Ecto neural progenitor cell (in vitro differentiated cells): ENCODE measurements at places on chromosomes 6 and 20.

DNA sequence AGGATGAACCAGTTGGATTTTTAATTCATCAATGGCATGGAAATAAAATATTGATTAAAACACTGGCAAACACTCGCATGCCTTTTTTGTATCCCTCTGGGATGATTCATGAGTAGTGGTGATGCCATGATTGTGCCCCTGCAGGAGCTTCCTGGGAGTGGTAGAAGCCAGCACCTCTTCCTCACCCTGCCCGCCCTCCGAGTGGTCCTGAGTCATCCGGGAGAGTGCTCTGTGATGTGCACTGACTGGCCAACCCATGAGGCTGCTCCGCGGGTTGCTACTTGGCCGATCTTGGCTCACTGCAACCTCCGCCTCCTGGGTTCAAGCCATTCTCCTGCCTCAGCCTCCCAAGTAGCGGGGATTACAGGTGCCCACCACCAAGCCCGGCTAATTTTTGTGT is 27.4 kb downstream of the GJA10 start:
- no peak for DNase-seq

DNA sequence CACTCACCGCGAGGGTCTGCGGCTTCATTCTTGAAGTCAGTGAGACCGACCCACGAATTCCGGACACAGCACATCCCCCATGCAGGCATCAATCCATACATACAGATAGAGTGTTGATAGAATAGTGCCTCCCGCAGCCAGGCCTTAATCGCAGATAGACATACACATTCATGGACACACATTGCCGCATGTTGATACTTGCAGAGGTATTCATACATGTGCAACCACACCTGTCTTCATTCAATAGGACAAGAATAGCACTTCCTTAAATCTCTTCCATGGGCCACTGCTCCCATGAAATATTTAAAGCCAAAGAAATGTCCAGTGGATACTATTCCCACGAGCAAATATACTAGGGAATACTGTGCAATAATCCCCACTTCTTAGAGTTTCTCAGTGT is 170.5 kb downstream of the FRK start:
- DNase-seq, result no peak

- no peak for DNase-seq
Observed at GRCh38 chr20:3407771-3408637, 535 bp upstream of the DNAAF9 start.

DNA sequence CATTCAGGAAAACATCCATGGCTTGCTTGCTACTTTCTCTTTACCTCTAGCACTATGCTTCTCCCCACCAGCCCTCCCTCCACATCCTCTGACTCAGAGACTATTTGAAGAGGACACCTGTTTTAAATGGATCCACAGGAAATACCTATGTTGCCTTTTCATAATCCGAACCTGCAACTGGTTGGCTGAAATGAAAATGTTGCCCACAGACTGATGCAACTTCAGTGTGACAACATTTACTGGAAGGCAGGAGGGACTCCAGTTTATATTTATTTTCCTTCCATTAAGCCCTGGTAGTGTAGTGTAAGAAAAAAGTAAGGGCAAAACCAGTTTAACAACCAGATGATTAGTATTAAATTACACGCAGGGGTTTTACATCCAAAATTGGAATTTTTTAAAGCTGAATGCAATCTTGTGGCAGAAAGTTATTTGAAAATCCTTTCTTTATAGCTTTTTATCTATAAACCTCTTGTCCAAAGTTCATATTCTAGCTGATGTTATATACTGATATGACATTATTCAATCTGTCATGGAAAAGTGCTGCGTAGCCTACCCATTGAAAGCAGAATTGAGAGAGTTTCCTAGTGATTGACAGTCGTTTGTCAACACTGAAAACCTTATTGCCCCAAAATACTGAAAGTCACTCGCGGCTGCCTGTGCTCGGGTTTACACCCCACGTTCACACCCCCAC is 881 bp upstream of the AIG1 start:
- DNase-seq, result no peak

GRCh38 chr6:39347906-39348585 is 25.5 kb upstream of the KCNK16 start:
- peak; percentile 79 for DNase-seq

- DNase-seq, result no peak
Observed at GRCh38 chr6:34085453-34086170, 60.3 kb downstream of the GRM4 start.

DNA sequence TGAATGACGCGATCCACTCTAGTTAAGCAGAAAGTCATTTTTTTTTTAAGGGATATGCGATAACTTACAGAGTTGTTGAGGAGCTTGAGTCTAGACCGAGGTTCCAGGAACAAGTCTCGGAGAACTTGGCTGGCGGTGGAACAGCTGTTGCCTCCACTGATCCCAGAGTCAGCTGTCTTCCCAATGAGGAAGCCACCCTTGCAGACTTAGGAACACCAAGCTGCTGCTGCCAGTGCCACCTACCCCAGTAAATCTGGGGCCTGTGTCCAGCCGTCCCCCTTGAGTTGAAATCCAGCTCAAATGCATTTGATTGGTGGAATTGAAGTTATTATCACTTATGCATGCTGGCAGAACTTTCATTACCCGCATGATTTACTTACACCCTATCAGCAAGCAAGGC is 6.7 kb downstream of the PFDN4 start:
- no peak for DNase-seq

DNA sequence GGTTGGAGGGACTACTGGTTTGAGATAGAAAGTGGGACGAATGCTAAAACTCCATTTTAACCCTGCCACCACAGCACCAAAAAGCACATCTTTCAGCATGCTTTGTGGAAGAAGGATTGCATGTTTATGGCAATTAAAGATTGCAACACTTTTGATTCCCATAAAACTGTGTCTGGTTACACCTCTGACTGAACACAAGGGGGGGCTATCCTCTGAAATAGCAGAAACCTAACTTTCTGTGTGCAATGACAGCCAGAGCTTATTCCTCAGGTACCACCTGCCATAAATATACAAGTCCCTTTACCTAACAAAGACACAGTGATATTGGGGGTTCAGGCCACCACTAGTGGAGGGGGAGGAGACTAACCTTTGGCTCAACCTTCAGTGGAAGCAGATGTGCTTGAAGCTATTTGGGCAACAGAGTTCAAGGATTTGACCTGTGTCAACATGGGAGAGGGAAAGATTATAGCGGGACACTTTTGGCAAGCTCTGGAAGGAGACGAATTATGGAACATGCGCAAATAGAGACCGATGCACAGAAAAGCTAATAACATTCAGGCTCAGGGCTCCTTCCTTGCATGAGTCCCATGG is 9.6 kb upstream of the PLG start:
- no peak for DNase-seq
